ENCODE measurements at places on chromosomes 2 and 18.
A peak's percentile ranks its signal among the peaks of the same experiment; 100 is the strongest.

GRCh38 chr18:42477267-42477666 is 522.2 kb downstream of the PIK3C3 start:
- DNase-seq, result no peak

GRCh38 chr2:72859831-72860262 is 27.4 kb upstream of the SPR start:
- peak; percentile 67 for DNase-seq

GRCh38 chr2:139946690-139947089 is 1166.5 kb upstream of the NXPH2 start:
- DNase-seq, result no peak

DNA sequence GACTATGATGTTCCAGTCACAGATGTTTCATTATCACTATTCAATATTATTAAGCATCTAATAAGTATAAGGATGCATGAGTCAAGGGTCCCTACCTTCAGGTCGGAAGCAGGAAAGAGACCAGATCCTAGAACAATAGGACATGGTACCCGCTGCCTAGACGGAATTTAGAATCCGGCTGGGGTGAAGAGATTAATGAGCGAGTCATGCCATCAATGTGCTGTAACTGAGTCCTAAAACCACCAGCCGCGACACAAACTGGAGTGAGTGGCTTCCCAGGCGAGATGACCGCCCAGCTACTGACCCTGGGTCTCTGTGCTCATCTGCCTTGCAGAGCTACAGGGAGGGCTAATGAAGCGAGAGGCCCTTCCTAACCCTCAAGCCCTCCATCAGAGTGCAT is 73.6 kb downstream of the DNMT3A start:
- no peak for DNase-seq

- DNase-seq, result no peak
These were observed 296.5 kb downstream of the NOL4 start for GRCh38 chr18:33928231-33928630.

GRCh38 chr2:85413592-85414420 is 3.6 kb upstream of the CAPG start:
- DNase-seq, result no peak

GRCh38 chr2:157364257-157364974 is 38.8 kb upstream of the ERMN start:
- no peak for DNase-seq

DNA sequence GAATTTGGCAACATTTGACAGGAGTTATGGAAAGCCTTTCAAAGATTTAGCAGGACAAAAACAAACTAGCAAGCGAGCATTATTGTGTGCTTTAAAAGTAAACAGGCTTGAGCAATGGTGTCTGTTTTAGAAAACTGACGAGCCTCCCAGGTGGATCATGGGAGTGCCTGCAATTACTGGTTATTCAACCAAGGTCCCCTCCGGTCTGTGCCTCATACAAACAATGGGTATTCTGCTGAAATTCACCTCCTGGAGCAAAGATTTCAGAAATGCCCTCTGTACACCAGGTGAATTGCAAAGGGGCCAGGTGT is 22.4 kb downstream of the RTP5 start:
- no peak for DNase-seq

- no peak for DNase-seq
These were observed 91.2 kb upstream of the CCDC195 start for GRCh38 chr2:224807153-224807964.

- DNase-seq, result no peak
These were observed 12.8 kb downstream of the PSMD1 start for GRCh38 chr2:231069379-231070054.

DNA sequence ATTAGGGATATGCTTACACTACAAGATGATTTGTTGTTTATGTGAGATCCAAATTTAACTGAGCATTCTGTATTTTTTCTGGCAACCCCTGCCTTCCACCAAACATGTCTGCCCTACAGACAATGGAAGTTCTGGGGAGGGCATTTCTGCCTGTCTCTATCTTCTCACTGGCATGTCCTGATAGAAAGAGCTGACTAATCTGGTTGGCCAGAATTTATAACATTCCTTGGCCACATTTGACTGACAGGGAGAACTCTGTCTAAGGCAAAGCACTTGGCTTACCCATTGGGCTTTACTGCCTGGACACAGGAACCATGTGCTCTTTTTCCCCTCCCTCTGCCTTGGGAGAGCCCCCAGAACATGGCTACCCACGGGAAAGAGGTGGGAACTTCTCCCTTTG is 70.6 kb upstream of the TMEM178A start:
- no peak for DNase-seq

- no peak for DNase-seq
These were observed 46.1 kb upstream of the PLB1 start for GRCh38 chr2:28449488-28450395.

DNA sequence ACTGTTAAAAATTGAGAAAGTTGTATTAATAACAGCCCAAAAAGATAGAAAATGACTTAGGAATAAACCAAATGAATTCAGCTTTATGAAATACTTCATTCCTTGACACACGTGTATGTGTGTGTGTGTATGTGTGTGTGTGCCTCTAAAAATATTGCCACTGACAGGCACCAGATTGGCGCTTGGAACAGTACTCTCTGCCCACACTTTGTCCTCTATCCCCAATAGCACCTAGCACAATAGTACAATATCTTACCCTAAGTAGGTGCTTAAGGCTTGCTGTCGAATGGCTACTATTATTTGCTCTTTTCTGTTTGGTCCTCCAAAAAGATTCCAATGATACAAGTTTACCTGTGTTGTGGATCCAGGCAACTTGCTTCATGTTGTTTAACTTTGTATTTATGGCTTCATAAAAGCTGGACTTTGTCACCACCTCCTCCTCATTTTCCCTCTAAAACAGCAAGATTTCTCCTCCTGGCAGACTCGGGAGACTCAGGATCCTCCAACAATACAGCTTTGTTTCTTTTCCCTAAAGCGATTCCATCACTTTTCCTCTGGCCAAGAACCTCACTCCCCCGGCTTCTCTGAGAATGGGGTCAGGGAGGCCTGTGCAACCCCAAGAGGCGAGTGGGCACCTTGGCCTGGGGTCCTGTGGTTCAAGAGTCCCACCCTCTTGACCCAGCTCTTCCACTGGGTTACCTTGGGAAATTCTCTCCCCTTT is 43.3 kb upstream of the LCLAT1 start:
- no peak for DNase-seq

DNA sequence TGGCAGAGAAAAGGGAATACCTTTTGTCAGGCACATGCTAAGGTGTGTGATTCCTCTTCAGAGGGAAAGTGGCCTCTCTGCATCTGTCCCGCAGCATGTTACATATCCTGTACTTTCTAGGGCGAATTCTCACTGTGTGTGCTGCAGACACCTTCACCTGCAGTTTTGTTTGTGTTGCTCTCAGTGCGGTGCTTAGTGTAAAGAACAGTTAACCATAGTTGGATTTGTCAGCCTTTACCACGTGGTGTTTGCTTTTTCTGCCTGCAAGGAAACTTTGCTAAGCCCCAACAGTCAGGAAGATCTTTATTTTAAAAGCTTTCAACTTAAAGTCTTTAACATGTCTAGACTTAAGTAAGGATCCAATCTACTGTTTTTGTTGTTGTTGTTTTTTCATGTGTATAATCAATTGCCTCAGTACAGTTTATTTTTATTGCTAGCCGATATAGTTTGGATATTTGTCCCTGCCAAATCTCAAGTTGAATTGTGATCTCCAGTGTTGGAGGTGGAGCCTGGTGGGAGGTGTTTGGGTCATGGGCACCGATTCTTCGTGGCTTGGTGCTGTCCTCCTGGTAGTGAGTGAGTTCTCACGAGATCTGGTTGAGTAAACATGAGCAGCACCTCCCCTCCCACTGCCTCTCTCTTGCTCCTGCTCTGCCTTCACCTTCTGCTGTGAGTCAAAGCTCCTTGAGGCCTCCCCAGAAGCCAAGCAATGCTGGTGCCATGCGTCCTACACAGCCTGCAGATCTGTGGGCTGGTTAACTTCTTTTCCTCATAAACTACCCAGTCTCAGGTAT is 90.6 kb downstream of the SNTG2 start:
- DNase-seq, result no peak

- DNase-seq, result peak; percentile 79
These were observed 21.5 kb upstream of the CAB39 start for GRCh38 chr2:230691005-230691647.

DNA sequence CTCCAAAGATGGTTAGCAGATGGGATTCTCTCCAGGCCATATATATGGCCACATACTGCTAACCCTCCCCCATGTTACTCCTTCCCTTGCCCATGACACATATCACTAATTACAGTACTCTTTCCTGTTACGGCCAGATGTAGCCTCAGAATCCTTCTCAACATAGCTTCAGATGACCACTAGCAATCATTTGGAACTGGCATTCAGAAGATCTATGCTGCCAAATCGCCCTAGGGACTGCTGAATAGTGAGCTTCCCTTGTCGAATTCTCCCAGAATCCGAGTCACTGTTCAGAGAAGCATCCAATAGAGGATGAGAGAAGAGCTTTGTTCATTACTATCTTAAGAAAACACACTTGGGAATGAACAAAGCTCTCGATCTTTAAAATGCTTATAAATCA is 121.2 kb upstream of the TANK start:
- DNase-seq, result no peak

DNA sequence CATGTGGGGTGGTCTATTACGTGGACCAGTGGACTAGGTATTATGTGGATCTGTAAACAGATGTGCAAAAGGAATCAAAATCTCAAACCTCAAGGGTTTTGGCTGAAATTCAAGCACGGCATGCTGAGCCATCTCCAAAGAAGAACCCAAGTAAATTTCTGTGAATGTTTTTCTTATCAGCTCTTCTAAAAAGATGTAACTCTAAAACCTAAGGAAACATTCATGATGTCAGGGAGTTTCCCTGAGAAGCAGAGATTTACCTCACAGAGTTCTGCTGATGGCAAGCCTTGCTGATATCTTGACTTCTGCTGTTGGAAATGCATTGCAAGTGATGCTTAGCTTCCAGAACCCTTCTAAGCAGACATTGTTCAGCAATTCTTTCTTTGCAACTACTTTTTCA is 21.6 kb downstream of the DSG4 start:
- no peak for DNase-seq

DNA sequence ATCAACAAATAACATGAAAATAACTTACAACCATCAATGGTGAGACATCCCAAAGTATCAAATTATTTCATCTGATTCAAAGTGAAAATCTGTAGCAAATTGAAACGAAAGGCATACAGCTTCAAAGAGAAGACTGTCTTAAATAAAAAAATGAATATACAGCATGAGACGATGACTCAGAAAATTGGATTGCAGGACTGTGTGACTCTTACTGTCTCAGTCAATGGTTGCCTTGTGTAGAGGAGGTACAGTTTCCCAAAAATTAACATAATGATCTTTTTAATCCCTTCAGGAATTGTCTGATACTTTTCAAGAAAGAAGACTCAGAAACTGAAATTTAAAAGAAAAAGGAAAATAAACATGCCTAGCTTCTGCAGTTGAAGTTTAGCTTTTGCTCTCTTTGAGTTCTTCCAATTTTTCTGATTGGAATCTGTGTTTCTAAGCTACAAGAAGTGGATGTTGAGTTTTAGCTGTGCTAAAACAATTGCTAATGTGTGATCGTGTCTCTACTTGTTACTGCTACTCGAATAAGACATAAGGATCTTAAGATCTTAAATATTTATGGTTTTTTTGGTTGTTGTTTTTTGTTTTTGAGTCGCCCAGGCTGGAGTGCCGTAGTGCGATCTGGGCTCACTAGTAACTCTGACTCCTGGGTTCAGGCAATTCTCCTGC is 41.1 kb upstream of the EPB41L3 start:
- DNase-seq, result no peak

- no peak for DNase-seq
These were observed 14.2 kb downstream of the CDK15 start for GRCh38 chr2:201820383-201821007.

GRCh38 chr18:22088029-22088428 is 81.4 kb upstream of the GATA6 start:
- DNase-seq, result no peak

DNA sequence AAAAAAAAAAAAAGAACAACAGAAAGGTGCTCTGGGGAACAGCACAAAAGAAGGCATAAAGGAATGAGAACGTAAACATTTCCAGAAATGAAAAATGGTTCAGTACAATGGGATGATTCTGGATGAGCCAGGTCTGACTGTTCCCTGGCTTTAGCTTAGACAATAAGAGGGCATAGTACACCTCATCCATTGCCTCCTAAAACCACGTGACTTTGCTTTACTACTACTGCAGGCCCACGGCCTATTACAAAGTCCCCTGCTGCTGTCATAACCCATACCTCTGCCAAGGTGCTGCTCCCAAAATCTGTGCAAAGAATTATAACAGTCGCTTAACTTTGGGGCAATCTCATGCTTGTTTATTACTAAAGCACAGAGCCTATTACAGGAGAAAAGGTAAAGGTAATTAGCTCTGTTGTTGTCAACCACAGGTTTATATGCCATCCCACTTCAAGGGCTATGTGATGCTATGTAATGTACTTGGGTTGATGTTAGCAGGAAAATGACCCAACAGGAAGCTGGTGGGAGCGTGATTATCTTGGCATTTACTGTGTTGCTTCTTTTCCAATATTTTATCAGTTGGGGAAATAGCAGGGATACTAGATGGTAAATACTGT is 26.8 kb downstream of the STK17B start:
- DNase-seq, result no peak

DNA sequence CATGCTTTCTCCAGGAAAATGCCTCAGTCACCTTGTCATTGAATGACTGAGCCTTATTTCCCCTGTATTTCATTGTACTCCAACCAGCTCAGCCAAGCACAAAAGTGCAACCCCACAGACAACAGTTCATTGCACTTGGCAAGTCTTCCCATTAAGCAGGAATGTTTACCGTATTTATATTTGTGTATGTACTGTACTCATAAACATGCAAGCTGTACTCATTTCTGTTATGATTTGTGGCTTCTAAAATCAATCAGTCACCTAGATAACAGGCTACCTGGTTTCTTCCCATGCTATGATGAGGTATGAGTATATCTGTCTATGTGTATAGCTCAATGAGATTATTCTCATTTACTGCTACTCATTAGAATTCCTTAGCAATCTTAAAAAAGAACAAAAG is 505.5 kb upstream of the FAM98A start:
- no peak for DNase-seq

GRCh38 chr2:191383486-191383885 is 138.3 kb downstream of the MYO1B start:
- DNase-seq, result no peak

GRCh38 chr2:222134654-222135053 is 164.1 kb downstream of the PAX3 start:
- no peak for DNase-seq

GRCh38 chr2:165691615-165692014 is 102.4 kb downstream of the GALNT3 start:
- peak; percentile 22 for DNase-seq

All from NT2/D1 (cell line).